ENCODE measurements at places on chromosomes 13 and 19.

GRCh38 chr19:16340092-16340491, 15.5 kb downstream of the KLF2 start:
- DNase-seq: no peak

DNA sequence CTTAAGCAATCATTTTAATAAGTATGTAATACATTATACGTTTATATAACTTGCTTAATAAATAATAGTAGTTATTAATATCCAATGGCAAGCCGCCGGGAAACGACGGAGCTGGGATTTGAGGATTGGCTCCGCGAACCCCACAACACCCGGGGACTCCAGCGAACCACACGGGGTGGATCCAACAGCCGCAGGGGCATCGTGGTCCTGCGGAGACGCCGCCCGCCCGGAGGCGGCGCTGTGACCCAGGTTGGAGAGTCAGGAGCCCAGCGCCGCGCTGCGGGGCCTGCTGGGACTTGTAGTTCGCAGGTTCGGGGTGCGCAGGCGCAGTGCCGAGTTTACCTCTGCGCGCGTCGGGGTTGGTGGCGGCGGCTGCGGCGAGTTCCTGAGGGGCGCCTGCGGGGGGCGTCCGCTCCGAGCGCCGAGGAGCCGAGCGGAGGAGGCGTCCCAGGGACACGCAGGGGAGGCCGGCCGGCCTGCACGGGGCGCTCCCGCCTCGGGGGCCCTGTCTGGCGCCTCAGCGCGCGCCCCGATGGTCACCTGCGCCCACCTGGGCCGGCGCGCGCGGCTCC, at the start of gene ZNF554:
TSS of gene ZNF554 (plus strand) at position 329 of the 572 bp plus-strand sequence. CDS start at position 533, 204 bp downstream.
- peak; percentile 98 for DNase-seq

DNA sequence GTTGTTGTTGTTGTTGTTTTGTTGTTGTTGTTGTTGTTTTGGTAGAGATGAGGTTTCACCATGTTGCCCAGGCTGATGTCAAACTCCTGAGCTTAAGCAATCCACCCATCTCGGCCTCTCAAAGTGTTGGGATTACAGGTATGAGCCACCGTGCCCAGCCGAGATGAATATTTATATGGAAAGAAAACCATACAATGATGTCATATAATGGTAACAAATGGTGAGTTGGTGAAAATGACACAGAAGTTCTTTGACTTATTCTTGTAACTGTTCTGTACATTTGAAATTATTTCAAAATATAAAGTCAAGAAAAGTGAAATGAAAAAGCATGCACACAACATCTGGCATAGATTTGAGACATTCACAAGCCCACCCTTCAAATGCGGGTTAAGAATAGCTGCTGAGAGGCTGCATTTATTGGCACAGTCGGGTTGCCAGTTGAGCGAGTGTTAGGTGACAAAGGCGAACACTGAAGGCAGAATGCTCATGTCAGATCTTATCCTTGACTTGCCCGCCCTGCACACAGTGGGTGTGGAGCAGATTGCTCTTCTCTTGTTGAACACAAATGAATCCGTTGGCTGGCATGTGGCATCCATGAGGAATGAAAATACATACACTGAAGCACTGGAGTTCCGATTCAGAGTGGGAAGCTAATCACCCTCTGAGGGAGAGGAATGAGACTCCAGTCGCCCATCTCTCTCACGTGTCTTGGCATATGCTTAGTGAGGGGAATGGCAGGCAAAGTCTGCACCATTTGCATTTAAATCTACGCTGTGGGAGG, 15.8 kb upstream of the UBE2S start:
- DNase-seq: no peak

GRCh38 chr19:33868076-33868735, 71.5 kb downstream of the KCTD15 start:
- DNase-seq: peak; percentile 30

- no peak for DNase-seq
Measured at GRCh38 chr13:93216122-93216521, 10.5 kb upstream of the GPC6 start.

DNA sequence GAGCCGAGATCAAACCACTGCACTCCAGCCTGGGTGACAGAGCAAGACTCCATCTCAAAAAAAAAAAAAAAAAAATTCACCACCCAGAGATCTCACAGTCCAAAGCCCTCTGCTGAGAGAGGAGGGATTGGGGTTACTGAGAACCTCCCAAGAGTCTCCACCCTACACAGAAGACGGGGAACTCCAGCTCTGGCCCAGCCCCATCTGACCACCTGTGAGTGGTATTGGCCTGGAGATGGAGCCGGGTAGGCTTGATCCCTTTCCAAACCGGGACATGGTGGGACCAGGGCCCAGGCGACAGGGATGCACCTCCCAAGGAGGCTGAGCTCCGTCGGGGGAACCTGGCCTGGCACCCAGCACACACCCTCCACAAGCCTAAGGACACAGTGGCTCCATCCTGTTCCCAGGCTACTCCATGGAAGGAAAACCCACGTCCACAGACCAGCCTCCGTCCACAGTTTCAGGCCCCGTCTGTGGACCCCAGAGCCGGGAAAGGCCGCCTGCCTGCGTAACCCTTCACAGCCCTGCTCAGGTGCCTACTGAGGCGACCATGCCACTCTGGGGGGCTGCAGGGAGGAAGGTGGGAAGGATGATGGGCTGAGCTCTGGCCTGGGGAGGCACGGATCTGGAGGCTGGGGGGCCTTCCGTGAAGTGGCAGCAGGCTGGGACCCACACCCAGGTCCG, 1.8 kb downstream of the TMEM259 start:
- DNase-seq: no peak

DNA sequence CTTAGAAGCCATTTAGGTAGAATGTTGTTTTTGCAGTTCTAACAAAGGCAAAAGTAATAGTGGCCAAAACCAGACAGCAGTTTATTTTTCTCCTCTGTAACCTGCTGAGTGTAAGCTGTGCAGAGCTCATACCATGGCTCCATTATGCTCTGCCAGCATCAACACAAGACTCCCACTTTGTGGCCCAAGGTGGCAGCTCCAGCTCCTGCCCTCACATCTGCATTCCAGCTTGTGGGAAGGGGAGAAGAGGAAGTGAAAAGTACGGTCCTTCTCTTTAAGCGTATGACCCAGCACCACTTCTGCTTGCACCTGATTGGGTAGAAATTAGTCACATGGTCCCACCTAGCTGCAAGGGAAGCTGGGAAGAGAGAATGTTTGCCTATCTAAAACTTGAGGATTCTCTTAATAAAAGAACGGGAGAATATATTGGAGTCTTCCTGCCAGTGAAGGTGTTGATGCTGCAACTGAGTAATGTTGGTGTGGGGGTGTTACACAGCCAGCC, 19.2 kb downstream of the ADGRE1 start:
- no peak for DNase-seq

DNA sequence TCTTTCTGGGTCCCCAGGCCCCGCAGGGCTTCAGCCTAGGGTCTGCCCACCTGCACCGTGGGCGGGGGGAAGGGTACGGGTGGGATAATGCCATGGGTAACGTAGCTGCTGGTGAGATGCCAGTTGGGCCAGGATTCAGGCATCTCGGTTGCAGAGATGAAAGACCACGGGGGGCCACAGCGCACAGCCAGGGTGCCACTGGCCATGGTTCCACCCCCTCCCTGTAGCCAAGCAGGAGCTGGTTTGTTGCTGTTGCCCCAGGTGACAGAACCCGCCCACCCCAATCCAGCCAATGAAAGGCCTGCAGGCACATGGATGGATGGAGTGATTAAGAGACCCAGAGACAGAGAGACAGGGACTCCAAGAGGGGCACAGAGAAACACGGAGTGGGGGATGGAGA, 1.0 kb upstream of the CGB7 start:
- DNase-seq: no peak

GRCh38 chr13:49374585-49375290, 69.1 kb downstream of the CAB39L start:
- DNase-seq: peak; percentile 83

DNA sequence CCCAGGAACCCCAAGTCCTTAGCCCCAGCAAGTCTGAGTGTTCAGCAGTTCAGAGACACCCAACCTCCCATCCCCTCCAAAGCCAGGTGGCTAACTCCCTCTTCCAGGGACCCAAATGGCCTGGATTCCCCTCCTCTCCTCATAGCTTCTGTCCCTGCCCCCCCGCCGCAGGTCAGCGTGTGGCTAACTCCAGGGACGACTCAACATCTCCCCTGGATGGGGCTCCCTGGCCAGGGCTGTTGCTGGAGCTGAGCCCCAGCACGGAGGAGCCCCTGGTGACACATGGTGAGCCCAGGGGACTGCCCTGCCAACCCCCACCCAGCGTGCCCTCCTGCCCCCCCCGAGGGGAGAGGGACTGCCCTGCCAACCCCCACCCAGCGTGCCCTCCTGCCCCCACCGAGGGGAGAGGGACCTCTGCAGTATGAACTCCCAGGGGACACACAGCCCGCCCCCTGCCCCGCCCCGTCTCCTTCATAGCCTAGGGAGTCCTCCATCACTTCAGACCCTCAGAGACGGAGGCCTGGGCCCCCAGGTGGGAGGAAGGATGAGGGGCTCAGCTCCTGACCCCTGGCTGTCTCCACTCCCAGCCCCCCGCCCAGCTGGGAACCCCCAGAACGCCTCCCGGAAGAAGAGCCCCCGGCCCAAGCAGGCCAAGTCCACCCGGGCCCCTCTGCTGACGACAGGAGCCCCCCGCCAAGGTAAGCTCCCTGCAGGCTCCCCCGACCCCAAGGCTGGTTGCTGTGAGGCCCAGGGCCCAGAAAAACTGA, 1.7 kb downstream of the SSC5D start:
- DNase-seq: no peak

DNA sequence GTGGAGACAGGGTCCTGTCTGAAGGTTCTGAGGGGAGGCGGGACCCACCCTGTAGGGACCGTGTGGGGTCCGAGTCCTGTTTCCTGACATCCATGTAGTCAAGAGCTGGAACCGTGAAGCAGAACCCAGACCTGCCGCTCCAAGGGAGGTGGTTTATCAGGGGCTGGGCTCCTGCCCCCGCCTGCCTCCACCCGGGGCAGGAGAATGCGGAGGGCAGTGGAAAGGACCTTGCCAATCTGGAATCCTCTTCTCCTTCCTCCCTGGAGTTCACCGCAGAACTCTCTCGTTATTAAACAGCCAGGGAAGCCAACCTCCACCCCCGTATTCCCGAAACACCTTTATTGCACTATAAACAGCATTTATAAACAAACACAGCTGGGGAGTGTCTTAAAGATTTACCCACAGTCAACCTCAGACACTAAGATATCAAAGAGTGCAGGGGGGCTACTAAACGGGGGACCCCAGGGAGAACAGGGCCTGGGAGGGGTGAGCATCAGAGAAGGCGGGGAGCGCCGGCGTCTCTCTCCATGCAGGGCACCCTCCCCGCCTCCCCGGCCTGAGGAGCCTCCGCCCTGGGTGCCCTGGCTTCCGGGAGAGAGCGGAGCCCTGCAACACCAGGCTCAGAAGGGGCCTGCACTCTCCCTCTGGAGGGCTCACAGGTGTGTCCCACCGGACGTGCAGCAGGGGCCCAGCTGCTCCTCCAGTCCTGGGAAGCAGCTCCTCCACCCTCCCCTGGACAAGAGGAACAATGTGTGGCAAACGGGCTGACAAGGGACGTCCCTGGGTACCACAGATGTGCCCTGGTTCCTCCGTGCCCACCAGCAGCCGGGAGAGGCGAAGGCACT, 3.6 kb downstream of the C2CD4C start:
- no peak for DNase-seq

- DNase-seq: no peak
Measured at GRCh38 chr13:34108410-34108809, 290.5 kb downstream of the RFC3 start.

DNA sequence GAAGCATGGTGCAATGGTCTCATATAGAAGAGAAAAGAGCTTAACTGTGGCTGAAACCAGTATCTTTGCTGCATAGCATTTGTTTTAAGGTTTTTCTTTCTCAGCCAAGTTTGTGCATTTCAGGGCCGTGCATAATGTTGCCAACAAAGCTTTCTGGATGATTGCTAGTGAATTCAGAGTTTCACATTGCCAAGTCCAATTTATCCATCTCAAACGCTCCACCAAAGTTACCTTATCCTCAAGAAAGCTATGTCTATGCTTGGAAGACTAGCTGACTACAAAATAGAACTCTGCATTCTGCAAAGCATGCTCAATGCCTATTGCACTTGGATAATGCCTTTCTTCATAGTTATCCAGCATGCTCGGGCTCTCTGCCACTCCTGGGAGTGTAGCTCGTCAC, 535.8 kb upstream of the SGCG start:
- no peak for DNase-seq

DNA sequence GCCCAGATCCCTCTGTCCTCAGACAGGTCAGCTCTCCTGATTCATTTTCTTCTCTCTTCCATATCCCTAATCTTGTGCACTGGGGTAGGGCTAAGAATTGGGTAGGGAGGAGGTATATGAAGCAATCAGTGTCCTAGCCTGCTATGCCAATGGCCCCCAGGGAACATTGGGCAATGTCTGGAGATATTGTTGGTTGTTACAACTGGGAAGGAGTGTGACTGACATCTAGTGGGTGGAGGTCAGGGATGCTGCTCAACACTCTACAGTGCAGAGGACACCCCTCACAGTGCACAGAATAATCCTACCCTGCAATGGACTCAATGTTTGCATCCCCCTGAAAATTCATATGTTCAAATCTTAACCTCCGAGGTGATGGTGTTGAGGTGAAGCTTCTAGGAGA, 57.5 kb downstream of the CPAMD8 start:
- DNase-seq: no peak

DNA sequence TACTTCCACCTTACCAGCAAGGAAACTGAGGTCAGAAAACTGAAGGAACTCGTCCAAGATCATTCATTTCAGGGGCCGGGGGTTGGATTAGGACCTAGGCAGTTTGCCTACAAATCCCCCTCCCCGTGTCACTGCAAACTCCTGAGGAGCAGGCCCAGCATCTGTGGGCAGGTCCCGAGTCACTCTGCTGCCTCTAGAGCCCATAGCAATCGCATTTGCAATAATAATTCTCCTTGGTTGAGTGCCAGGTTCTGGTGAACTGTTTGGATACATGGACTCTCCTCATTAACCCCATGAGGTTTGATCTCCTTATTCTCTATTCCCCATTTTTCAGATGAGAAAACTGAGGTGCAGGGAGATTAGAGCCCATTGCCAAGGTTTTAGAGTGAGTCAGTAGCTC, 903 bp downstream of the PIN1 start:
- DNase-seq: peak; percentile 69

GRCh38 chr13:112877976-112878955, 90.7 kb upstream of the MCF2L start:
- DNase-seq: no peak

DNA sequence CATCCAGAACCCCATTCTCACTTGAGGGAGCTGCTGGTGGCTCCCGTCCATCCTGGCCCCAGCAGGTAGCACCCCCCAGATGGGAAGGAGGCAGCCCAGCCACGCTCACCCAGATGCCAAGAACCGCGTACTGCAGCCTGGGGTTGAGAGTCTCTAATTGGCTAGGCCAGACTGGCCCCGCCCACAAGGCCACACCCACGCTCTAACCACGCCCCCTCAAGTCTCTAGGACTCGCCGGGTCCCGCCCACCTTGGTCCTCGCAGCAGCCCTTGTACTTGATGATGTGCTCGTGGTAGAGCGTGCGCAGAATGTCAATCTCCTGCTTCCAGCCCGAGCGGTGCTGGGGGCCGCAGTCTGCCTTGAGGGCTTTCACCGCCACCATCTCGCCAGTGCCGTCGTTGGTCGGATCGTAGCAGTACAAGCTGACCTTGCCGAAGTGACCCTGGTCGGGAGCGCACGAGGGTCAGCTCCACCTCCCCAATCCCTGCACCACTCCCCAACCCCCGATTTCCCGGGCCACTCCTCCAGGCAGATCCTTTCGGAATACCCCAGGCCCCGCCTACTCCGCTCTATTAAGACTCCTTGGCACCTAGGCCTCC, 14.5 kb upstream of the ICAM3 start:
- DNase-seq: peak; percentile 45
